ENCODE measurements at places on chromosomes 11 and 22. TPM values are rescaled to one million over a fixed set of nuclear protein-coding genes. Genes with fewer than 3 reads are reported as not detected.

The PPFIA1 gene
- total RNA-seq = 48.6 TPM

The OR2AG1 gene
- total RNA-seq = not detected

The UPK3A gene
- not detected for total RNA-seq

The MS4A15 gene
- total RNA-seq = 1.5 TPM

The LARGE2 gene
- 67.6 TPM for total RNA-seq

The JAML gene
- 0.30 TPM for total RNA-seq

The TNNI2 gene
- not detected for total RNA-seq

The CARNS1 gene
- 1.0 TPM for total RNA-seq

The C11orf21 gene
- total RNA-seq = not detected

The RAG2 gene
- not detected for total RNA-seq

The OR51B2 gene
- total RNA-seq = 17.1 TPM

The RFPL3 gene
- not detected for total RNA-seq

The PRR33 gene
- not detected for total RNA-seq

The SAA2 gene
- 5.2 TPM for total RNA-seq

The CBL gene
- 31.1 TPM for total RNA-seq

The OR2D3 gene
- total RNA-seq = not detected

The VSIG10L2 gene
- total RNA-seq = not detected

The RAB36 gene
- 6.1 TPM for total RNA-seq

The CACNA1I gene
- total RNA-seq = 0.15 TPM

The CHRM1 gene
- total RNA-seq = 0.10 TPM

The SLC16A8 gene
- not detected for total RNA-seq

The OR8G1 gene
- not detected for total RNA-seq

The OR52E5 gene
- total RNA-seq = not detected

The OR4A16 gene
- not detected for total RNA-seq

The RGL4 gene
- total RNA-seq = not detected

GRCh38 chr22:23100124-23100801, 29.9 kb downstream of the GNAZ start:
- H3K27ac ChIP-seq = no peak overlapping the region
- H3K4me3 ChIP-seq = no peak overlapping the region
- no peaks in the 10 kb centered on the region for H3K4me1 ChIP-seq
- no peak for DNase-seq
- H3K27me3 ChIP-seq = no peaks in the 10 kb centered on the region

- H3K27me3 ChIP-seq = peaks cover 35% of the 10 kb centered on the region
- H3K36me3 ChIP-seq = no peaks in the 10 kb centered on the region
- DNase-seq = no peak
- no peaks in the 10 kb centered on the region for H3K4me1 ChIP-seq
- no peak overlapping the region for H3K27ac ChIP-seq
- no peak overlapping the region for H3K4me3 ChIP-seq
Measured at GRCh38 chr11:7430496-7430895, 54.8 kb upstream of the OLFML1 start.

DNA sequence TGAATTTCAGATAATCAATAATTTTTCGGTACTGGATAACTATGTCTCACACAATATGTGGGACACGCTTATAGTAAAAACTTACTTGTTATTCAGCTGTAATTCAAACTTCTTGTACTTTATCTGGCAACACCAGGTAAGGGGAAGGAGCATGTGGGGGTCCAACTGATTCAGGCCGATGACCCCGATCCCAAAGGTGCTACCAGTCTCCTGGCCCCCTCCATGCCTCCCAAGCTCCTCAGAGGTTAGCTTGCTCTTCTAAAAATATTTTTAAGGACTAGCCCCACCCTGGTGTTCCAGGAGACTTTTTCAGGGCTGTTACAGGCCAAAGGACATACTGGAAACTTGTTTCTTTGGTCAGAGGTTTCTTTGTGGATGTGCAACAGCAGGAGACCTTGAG, 61.8 kb upstream of the ALX4 start:
- H3K36me3 ChIP-seq = no peaks in the 10 kb centered on the region
- no peaks in the 10 kb centered on the region for H3K4me1 ChIP-seq
- no peak overlapping the region for H3K27ac ChIP-seq
- H3K4me3 ChIP-seq = no peak overlapping the region
- no peak for DNase-seq

DNA sequence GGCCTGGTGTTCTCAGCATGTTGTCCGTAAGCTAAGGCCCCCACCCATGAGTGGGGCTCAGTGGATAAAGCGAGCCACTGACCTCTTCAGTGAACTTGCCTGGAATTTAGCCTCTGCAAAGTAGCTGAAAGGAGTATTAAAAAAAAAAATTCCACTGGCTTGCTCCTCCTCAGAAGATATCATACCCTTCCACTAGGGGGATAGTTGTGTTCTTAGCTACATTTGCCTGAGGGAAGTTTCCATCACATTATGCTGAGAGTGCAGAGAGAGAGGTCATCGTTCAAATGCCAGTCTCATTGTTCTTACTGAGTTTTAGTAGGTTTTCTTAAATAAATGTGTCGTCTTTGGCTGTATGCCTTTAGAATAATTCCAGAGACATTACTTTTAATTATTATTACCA, 879.7 kb downstream of the JRKL start:
- H3K27me3 ChIP-seq = no peaks in the 10 kb centered on the region
- no peak overlapping the region for H3K27ac ChIP-seq
- H3K4me3 ChIP-seq = no peak overlapping the region
- no peaks in the 10 kb centered on the region for H3K36me3 ChIP-seq
- H3K4me1 ChIP-seq = no peaks in the 10 kb centered on the region

- peaks cover 20% of the 10 kb centered on the region for H3K27me3 ChIP-seq
- H3K27ac ChIP-seq = no peak overlapping the region
- no peak overlapping the region for H3K4me3 ChIP-seq
- DNase-seq = no peak
Measured at GRCh38 chr11:121349790-121350189, 57.2 kb downstream of the SC5D start.

DNA sequence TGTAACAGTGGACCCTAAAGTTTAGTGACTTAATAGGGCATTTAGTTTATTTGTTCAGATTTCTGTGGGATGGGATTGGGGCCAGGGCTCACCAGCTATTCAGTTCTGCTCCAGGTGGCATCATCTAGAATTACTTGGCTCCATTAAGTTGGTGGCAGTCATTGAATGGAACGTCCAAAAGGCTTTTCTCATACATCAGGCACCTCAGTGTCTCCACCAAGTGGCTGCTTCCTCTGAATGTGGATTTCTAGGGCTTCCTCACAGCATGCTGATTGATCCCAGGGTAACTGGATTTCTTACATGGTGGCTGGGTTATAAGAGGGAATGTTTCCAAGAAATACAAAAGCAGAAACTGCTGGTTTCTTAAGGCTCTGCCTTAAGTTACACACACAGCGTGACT, 34.7 kb downstream of the USP47 start:
- H3K4me3 ChIP-seq = no peak overlapping the region
- no peaks in the 10 kb centered on the region for H3K27me3 ChIP-seq
- peak; percentile 41 for DNase-seq
- no peak overlapping the region for H3K27ac ChIP-seq
- no peaks in the 10 kb centered on the region for H3K4me1 ChIP-seq
- no peaks in the 10 kb centered on the region for H3K36me3 ChIP-seq

DNA sequence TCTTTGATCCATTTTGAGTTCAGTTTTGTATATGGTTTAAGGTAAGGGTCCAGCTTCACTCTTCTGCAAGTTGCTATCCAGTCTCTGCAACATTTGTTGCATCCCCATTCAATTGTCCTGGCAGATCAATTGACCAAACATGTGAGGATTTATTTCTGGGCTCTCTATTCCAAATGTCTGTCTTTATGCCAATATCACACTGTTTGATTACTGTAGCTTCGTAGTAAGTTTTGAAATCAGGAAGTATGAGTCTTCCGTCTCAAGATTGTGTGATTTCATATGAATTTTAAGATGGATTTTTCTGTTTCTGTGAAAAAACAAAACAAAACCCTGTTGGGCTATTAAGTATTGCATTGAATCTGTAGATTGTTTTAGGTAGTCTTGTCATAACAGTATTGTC, 17.0 kb downstream of the APLP2 start:
- no peaks in the 10 kb centered on the region for H3K36me3 ChIP-seq
- H3K4me3 ChIP-seq = no peak overlapping the region
- DNase-seq = no peak

GRCh38 chr11:127059750-127060149, 59.2 kb upstream of the KIRREL3 start:
- H3K36me3 ChIP-seq = no peaks in the 10 kb centered on the region
- no peak for DNase-seq

GRCh38 chr22:50684501-50684900, 11.9 kb downstream of the SHANK3 start:
- no peaks in the 10 kb centered on the region for H3K4me1 ChIP-seq
- H3K27ac ChIP-seq = no peak overlapping the region
- no peak overlapping the region for H3K4me3 ChIP-seq

DNA sequence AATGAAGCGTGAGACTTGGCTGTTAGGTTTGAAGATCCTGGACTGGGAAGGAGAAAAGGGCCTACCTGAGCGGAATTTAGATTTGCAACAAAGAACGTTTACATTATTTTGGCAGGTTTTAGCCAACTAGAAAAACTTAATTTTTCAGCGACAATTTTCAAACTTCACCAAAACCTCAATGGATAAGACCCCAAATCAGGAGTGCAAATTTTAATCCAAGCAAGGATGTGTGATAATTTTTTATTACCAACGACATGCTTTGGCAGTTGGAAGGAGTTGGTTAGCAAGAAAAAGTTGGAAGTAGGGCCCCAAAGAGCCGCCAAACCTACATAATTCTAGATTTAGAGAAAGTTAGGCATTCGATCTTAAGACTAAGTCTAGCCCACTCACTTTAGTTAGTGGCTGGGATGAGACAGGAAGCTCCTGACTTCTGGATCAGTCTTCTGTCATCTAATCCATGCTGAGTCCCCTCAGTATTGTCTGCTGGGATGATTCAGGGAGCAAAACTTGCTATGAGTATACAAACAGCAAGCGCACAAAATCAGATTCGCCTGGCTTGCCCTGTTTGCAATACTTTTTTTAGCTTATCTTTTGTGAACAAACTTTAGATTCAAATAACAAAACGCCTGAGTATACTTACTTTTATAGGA, 787 bp upstream of the RDX start:
- DNase-seq = no peak
- peaks cover 54% of the 10 kb centered on the region for H3K4me1 ChIP-seq
- H3K27ac ChIP-seq = peak overlapping the region; percentile 99
- no peaks in the 10 kb centered on the region for H3K36me3 ChIP-seq

- no peak for DNase-seq
- H3K4me1 ChIP-seq = peaks cover 20% of the 10 kb centered on the region
- peaks cover 30% of the 10 kb centered on the region for H3K36me3 ChIP-seq
- no peaks in the 10 kb centered on the region for H3K27me3 ChIP-seq
- 0 out of 2 replicates have a peak within 1 kb of the TSS, but pooled peaks have one; percentile 16 for H3K4me3 ChIP-seq
Measured at GRCh38 chr11:62707277-62707861, at the start of the genes BSCL2 and GNG3. BSCL2 (minus strand) TSS chr11:62707424; CDS start chr11:62707195, 229 bp downstream. GNG3 (plus strand) TSS chr11:62707676; CDS start chr11:62708296, 620 bp downstream.

- H3K27me3 ChIP-seq = no peaks in the 10 kb centered on the region
- DNase-seq = no peak
- peaks cover 11% of the 10 kb centered on the region for H3K4me1 ChIP-seq
- H3K36me3 ChIP-seq = no peaks in the 10 kb centered on the region
Measured at GRCh38 chr11:118883004-118883367, 706 bp upstream of the CXCR5 start.

GRCh38 chr22:45897736-45898135, 79.2 kb downstream of the WNT7B start:
- H3K27me3 ChIP-seq = no peaks in the 10 kb centered on the region
- H3K36me3 ChIP-seq = no peaks in the 10 kb centered on the region
- no peak overlapping the region for H3K27ac ChIP-seq
- no peak for DNase-seq

DNA sequence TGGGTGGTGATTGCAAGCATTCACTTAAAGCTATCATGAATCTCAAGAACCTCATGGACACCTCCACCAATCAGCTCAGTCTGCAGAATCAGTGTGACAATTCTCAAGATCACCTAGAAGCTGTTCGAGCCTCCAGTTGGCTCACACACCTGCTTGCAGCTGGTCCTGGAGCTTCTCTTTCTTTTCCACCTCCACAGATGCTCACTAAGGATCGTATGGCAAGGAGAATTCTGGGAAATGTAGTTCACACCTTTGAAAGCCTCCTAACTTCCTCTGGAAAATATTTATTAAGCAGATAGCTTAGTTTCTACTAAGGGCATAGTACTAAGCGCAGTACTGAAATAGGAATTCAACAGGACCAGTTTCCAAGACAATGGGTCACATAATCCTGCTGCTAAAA, 26.2 kb downstream of the FSHB start:
- H3K4me1 ChIP-seq = no peaks in the 10 kb centered on the region
- peaks cover 27% of the 10 kb centered on the region for H3K27me3 ChIP-seq
- H3K4me3 ChIP-seq = no peak overlapping the region
- no peak for DNase-seq
- no peaks in the 10 kb centered on the region for H3K36me3 ChIP-seq

GRCh38 chr11:8681837-8682302, 595 bp downstream of the TRIM66 start:
- H3K36me3 ChIP-seq = peaks cover 25% of the 10 kb centered on the region
- no peaks in the 10 kb centered on the region for H3K27me3 ChIP-seq
- peaks cover 21% of the 10 kb centered on the region for H3K4me1 ChIP-seq
- DNase-seq = no peak
- H3K4me3 ChIP-seq = peak overlapping the region; percentile 93

- no peaks in the 10 kb centered on the region for H3K36me3 ChIP-seq
- no peaks in the 10 kb centered on the region for H3K27me3 ChIP-seq
- H3K4me3 ChIP-seq = no peak overlapping the region
- H3K27ac ChIP-seq = no peak overlapping the region
Measured at GRCh38 chr11:107040433-107041087, 22.3 kb upstream of the GUCY1A2 start.

- peak overlapping the region; percentile 91 for H3K4me3 ChIP-seq
- DNase-seq = no peak
- peaks cover 7% of the 10 kb centered on the region for H3K4me1 ChIP-seq
- peak overlapping the region; percentile 96 for H3K27ac ChIP-seq
Measured at GRCh38 chr11:66843776-66844495, 695 bp downstream of the RCE1 start.

GRCh38 chr11:40642284-40642683, 817.2 kb downstream of the LRRC4C start:
- H3K36me3 ChIP-seq = no peaks in the 10 kb centered on the region
- no peak overlapping the region for H3K27ac ChIP-seq
- H3K27me3 ChIP-seq = no peaks in the 10 kb centered on the region

GRCh38 chr22:46681010-46681409, 57.0 kb downstream of the CERK start:
- no peaks in the 10 kb centered on the region for H3K4me1 ChIP-seq
- DNase-seq = no peak
- no peak overlapping the region for H3K27ac ChIP-seq
- H3K36me3 ChIP-seq = peaks cover 3% of the 10 kb centered on the region
- H3K4me3 ChIP-seq = no peak overlapping the region

GRCh38 chr11:94675239-94675638, 92.9 kb upstream of the AMOTL1 start:
- H3K36me3 ChIP-seq = no peaks in the 10 kb centered on the region
- H3K4me1 ChIP-seq = peaks cover 10% of the 10 kb centered on the region
- H3K27me3 ChIP-seq = no peaks in the 10 kb centered on the region
- DNase-seq = no peak

Measured in HCT116 (cell line).